Substantia nigra (tissue), 51 donors: ENCODE measurements at places on chromosomes 1 and 21.

- peak; percentile 23 for DNase-seq
Observed at GRCh38 chr1:8017495-8018197, 8.5 kb downstream of the ERRFI1 start.

DNA sequence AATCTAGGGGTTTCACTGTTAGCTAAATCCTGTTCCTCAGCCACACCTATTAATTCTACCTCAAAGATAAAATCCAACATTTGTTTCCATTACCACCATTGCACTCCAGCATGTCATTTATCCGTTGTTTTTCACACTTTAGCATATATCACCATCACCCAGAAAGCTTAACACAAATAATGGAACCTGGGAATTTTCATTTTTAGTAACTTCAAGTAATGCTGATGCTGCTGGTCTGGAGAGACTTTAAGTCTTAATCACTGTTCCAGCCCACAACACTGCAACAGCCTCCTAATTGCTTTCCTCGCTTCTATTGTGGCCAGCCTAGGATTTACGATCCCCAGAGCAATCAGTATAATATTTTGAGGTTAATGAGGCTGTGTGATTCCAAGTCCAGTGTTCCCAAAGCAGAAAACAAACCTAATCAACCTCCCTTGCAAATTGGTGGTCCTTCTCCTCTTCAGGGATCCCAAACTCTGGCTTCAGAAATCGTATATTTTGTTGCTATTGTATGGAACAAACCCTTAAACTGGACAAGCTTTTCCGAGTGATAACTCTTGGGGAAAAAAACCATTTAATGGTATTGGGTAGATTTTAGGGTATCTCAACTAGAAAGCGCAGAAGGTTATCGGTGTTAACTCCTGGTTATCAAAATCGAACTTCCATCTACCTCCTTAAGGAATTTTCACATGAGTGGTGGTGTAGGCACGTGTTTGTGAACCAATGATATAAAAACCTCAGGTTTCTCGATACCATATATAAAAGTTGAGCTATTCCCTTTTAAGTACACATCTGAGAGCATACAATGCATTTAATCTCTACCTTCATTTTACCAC, 50.0 kb upstream of the BOLA1 start:
- DNase-seq: no peak

- no peak for DNase-seq
Observed at GRCh38 chr1:214546886-214547641, 4.3 kb downstream of the PTPN14 start.

DNA sequence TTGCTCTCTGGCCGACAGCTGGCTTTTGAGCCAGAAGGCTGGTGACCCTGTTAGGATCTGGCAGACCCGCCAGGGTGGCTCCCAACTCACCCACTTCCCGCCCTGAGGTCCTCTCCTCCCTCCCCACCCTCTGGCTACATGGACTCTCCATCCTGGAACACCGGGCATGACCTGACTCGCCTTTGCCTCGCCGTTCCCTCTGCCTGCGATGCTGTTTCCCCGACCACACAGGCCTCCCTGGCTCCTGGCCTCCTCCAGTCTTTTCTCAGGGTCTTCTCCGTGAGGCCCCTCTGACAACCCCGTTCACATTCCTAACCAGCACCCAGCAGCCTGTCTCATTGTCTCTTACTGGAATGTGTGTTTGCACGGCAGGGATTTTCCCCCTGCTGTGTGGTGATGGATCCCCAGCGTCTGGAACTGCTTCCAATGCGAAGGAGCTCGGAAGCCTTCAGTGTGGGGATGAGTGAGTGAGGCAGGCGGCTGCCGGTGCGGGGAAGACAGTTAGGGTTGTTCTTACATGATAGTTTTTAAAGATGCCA, 46.0 kb upstream of the POFUT2 start:
- DNase-seq: no peak

- DNase-seq: no peak
Observed at GRCh38 chr1:23433122-23433521, 8.6 kb upstream of the TCEA3 start.

GRCh38 chr1:2823921-2824610, 22.6 kb upstream of the TTC34 start:
- DNase-seq: no peak

- DNase-seq: no peak
Observed at GRCh38 chr1:69700770-69701169, 133.0 kb downstream of the LRRC7 start.

DNA sequence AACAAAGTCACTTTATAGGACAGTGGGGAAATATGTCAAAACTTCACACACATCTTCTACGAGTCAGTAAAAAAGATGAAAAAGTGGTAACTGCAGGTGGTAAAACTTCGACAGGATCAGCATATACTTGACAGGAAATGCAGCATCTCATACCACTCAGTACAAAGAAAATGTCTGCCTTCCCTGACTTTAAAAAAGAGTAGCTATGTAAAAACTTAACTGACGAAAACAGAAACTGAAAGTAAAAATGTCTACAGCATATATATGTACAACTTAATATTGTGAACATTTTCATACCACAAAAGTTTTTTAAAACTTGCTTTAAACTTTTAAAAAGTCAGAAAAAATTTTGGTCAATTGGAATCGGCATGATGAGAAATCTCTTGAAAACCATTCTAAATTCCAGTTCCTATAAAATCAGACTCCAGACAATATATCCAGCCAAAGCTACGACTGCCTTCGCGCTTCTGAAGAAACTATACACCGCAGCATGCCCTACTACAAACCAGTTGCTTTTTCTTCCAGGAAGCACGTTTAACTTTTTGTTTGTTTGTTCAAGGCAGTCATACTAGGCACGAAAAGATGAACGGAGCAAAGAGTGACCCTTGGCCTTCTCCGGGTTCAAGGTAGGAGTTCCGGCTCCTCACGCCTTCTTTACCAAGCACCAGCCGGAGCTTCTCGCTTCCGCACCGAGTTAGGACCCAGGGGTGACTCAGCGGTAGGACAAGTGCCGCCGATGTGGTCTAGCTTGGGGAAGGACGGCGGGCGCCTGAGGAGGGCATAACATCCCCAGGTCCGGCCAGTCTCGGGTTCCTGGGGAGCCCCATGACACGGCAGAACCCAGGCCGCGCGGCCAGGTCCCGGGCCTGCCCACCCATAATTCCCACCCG, 612 bp downstream of the PSMA5 start:
- DNase-seq: no peak

DNA sequence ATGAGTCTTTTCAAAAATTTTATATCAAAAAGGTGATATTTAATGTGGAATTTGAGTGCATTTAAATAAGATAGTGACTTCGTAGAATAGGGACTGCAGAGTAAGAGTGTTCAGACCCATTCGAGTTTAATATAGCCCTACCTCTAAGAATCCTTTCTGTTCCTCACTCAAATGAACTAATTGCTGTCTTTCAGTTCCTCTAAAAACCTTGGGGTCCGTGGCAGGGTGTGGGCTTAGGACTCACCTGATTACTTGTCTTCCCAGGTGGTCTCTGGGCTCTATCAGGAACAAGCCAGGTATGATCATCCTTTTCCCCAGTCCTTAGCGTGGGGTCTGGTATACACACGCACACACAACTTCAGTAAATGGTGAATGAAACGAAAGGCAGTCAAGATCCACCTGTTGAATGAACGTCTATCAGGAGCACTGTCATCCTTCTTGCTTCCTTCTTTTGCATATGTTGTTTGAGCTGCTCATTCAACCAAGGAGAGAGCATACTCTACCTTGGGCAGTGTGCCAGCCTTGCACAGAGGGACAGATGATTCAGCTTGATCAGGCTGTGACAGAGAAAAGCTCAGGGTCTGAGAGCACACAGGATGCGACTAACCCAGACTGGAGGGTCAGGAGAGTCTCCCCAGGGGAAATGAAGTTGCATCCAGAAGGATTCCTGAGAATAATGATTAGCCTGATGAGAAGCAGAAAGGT, 1.2 kb upstream of the RNF11 start:
- peak; percentile 36 for DNase-seq

- DNase-seq: no peak
Observed at GRCh38 chr21:45845063-45845769, 136.4 kb upstream of the COL6A1 start.

GRCh38 chr1:4565801-4566449, 88.5 kb upstream of the AJAP1 start:
- no peak for DNase-seq

DNA sequence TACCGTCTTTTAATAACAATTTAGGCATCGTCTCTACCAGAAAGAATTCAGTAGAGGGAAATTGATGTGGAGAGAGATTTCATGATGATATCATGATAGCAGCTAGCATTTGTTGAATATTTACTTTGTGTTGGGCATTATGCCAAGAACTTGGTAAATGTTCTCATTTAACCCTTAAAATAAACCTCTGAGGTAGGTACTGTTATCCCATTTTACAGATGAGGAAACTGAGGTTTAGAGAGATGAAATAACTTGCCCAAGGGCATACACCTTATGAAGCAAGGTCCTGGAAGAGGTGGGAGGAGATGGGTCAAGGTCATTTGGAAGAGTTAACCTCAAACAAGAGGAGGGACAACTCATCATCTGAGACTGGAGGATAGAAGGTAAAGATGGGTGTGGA, 34.8 kb downstream of the TSNAX start:
- DNase-seq: no peak

GRCh38 chr1:169048043-169048442, 58.4 kb upstream of the ATP1B1 start:
- no peak for DNase-seq

DNA sequence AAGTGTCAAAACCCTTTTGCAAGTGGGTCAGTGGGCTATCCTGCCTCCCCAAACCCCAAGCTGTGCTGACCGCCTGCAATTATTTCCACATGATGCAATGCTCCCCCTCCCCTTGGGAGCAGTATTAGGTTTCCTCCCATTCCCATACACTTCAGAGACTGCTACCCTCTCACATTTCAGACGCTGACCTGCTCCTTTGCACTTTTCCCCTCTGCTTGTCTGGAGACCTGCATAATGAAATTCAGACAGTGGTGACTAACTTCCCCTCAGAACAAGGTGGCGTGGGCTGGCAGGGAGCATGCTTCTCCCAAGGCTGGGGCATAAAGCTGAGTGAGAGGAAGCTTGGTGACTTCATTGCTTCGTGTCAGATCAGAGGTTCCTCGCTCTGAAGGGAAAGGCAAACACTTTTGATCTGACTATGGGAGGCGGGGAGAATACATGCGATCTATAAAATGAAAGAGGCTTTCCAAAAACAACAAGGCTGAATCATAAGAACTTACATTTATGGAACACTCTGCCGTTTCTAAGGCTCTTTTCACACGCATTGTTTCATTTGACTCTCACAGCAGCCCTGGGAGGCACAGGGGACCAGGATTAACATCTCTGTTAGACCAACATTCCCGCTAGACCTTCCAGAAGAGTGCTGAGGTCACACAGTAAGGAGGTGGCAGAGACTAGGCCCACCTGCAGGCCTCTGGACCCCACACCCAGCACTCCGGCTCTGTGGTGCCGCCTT, 27.5 kb upstream of the ROR1 start:
- DNase-seq: no peak

DNA sequence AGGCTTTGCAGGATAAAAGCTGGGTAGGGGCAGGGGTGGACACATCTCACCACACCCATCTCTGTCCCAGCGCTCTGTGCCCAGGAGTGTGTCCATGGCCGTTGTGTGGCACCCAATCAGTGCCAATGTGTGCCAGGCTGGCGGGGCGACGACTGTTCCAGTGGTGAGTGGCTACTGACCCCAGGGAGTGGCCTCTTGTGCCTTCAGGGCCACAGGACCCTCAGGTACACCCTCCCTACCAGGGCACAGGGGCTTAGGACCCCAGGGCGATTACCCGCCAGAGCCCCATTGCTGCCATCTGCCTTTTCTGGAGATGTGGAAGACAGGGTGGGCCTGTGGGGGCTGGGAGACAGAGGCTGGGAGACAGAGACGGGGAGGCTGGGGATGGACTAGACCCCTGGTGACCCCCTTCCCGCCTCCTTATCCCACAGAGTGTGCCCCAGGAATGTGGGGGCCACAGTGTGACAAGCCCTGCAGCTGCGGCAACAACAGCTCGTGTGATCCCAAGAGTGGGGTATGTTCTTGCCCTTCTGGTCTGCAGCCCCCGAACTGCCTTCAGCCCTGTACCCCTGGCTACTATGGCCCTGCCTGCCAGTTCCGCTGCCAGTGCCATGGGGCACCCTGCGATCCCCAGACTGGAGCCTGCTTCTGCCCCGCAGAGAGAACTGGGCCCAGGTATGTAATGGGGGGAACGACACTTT, 12.8 kb downstream of the PEAR1 start:
- DNase-seq: no peak

GRCh38 chr21:39016740-39017315, 166.4 kb downstream of the PSMG1 start:
- DNase-seq: no peak

GRCh38 chr1:216175714-216176113, 247.5 kb downstream of the USH2A start:
- DNase-seq: no peak
